ENCODE measurements at places on chromosomes 4 and X.
A peak's percentile ranks its signal among the peaks of the same experiment; 100 is the strongest.

DNA sequence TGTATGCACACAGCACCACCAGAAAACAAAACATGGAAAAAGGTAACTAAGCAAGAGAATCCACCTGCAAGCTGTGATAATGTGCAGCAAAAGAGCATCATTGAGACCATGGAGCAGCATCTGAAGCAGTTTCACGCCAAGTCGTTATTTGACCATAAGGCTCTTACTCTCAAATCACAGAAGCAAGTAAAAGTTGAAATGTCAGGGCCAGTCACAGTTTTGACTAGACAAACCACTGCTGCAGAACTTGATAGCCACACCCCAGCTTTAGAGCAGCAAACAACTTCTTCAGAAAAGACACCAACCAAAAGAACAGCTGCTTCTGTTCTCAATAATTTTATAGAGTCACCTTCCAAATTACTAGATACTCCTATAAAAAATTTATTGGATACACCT is 90.2 kb downstream of the TET2 start:
- DNase-seq = no peak

- no peak for DNase-seq
Measured at GRCh38 chr4:56425518-56425917, 9.9 kb downstream of the PPAT start.

DNA sequence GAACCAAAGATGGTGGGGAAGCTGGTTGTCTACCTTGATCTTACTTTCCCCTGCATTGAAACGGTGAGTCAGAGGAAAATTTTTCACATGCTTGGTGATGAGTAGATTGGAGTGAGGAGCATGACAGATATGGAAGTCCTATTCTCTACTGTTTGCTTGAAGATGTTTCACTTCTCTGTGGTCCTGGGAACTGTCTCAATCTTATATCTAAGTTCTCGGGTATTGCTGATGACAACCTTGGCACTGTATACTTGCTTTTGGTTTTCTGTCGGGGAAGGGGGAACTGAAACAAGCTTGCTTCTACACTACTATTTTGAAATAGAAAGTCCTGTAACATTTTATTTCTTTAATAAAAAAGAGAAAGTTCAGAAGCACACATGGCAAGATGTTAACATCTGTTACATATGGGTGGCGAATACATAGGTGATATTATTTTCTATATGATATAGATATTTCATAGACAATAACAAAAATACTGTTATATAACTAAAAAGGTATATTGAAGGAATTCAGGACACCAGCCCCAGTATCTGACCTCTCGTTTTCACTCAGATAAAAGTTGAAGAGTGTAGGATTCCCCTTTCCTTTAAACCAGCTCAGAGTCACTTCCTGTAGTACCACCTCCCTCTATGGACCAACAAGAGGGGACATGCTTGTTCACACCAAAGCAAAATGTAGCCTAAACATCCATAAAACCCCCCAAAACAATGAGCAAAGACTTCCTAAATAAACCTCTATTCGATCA is 88.8 kb downstream of the FMR1NB start:
- DNase-seq = peak; percentile 45

DNA sequence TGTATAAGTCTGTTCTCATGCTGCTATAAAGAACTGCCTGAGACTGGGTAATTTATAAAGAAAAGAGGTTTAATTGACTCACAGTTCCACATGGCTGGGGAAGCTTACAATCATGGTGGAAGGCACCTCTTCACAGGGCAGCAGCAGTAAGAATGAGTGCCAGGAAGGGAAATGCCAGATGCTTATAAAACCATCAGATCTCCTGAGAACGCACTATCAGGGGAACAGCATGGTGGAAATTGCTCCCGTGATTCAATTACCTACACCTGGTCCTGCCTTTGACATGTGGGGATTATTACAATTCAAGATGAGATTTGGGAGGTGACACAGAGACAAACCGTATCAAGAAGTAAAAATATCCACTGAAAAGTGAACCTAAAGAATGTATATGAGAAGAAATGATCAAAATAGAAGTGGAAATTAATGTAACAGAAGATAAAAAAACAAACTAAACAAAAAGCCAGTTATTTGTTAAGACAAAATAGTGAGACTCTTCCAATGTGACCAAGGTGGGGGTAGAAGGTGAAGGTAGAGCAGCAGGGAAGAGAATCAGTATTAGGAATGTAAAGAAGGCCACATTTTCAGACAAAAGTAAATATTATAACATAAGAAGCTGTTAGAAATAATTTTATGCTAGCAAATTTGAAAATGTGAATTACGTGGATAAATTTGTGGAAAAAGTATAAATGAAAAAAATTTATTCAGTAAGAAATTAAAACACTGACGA is 372.9 kb downstream of the NKX6-1 start:
- no peak for DNase-seq

DNA sequence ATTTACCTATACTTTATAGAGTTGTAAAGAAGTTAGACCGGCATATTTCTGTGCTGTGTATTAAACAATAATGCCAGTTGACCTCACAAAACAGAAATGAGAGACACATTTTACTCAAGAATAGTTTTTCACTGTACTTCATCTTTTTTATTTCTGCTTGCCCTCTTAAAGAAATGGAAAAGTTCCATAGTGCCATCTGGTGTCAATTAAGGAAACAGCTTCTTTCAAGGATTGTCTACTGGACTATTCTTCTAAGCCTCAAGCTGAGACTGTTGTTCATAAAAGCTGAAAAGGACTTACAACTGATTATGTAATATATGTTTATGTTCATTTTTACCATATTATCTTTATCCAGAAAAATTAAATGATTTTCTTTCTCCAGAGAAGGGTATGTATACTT is 1523.7 kb downstream of the ARAP2 start:
- peak; percentile 53 for DNase-seq

DNA sequence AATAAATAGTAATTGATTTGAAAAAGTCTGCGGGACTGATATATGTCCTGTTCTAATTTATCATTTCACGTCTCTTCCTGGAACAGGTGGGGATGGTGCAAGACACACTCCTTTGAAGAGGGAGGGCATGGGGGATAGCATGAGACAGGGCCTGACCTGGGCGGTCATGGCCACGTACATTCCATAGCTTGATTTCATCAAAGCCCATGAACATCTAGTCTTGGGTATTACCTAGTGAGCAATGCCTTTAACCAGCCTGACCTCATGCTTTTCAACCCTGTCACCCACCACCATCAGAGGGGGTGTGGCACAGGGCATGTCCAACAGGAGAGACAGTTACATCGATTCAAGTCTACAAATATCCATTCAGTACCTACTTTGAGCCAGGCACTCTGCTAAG is 52.3 kb upstream of the HOPX start:
- DNase-seq = no peak

GRCh38 chrX:65874765-65875164 is 165.1 kb downstream of the VSIG4 start:
- DNase-seq = no peak

GRCh38 chr4:147312376-147313046 is 168.4 kb upstream of the EDNRA start:
- no peak for DNase-seq

DNA sequence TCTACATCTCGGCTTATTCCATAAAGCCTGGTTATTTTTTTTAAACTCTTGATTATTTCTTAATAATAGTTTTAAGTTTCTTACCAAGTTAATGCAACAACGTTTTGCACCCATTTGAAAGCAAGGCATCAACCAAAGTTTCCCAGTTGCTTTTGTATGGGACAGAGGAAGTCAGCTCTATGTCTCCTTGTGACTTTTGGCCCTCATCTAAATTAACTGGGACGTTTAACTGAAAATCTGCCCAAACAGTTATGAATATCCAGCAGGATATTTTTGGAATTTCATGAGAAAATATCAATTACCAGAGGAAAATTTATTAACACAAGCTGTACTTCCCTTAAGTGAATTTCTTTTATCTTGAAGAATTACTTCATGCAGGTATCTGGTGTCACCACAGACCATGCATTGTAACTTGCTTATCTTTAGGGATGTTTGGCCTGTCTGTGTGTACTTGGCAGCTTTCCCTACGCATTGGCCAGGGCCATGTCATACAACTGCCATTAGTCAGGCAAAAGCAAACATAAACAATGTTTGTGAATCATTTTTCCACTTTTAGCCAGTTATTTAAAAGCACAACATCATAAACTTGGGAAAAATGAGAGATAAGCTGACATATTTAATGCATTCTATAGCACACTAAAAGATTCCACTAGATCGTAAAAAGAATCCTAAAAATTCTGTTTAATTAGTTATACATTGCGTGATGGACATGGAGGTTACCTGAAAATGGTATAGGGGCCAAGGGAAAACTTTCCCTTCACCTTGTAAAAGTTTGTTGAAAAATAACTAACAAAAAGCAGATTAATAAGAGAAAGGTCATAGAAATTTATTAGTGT is 101.4 kb upstream of the PDE5A start:
- no peak for DNase-seq

DNA sequence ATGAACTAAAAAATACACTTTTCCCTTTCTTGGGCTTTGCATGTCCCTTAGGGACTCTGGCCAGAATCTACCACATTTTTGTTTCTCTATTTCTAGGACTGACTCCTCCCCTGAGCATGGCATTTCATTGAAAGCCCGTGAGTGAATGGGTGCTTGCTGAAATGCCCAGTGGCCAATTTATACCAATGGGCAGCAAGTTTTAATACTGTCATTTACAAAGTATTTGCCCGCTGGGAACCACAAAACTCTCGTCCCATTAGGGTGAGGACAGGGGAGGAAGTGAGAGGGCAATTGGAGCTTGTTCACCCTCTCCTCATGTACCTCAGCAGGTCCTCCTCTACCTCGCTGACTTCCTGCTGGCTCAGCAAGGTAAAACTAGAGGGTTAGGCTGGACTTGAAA is 1.1 kb downstream of the SRPX2 start:
- DNase-seq = no peak

GRCh38 chrX:8034058-8034457 is 106.8 kb upstream of the PNPLA4 start:
- no peak for DNase-seq

DNA sequence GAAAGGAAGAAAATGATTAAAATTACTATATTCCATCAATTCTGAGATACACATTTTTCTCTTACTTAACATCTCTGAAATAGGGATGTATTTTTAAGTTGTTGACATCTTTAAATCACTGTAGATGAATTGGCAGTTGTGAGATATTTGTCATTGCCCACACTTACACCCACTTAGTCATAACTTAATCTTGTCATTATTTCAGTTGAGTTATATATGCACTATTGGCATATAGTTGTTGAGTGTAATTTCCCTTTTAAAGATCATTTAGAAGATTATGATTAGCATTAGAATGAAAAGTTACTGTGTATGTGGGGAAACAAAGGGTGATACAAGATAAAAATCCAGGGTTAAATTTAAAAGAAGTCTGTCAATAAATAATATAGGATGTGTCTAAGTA is 2.2 kb downstream of the AIMP1 start:
- no peak for DNase-seq

- no peak for DNase-seq
Measured at GRCh38 chr4:174105202-174105601, 178.3 kb downstream of the FBXO8 start.

GRCh38 chrX:153926858-153927671 is 1.0 kb upstream of the ARHGAP4 start:
- no peak for DNase-seq

DNA sequence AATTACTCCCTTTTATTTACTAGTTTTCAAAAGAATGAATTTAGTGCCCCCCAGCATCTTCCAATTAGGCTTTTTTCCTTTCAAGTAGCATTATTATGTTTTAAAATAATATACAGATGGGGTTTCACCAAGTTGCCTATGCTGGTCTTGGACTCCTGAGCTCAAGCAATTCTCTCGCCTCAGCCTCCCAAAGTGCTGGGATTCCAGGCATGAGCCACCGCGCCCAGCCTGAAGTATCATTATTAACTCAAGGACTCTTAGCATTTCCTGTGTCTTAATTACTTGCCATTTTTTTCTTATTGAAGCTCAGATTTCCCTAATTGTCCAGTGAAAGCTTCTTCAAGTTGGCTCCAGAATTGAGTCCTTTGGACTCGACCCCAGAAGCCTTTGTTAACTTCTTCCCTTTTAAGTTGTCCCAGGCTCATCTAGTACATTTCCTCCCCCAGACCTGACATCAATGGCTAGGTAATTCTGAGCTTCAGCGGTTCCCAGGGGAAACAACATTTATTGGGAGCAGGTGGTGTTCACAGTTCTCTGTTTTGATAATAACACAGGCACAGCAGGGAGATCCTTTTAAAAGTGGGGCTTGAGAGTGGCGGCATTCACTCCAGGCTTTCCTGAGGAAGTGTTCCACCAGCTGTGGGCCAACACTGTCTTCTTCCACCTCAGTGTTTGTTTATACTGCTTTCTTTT is 10.0 kb downstream of the SAT1 start:
- DNase-seq = no peak

DNA sequence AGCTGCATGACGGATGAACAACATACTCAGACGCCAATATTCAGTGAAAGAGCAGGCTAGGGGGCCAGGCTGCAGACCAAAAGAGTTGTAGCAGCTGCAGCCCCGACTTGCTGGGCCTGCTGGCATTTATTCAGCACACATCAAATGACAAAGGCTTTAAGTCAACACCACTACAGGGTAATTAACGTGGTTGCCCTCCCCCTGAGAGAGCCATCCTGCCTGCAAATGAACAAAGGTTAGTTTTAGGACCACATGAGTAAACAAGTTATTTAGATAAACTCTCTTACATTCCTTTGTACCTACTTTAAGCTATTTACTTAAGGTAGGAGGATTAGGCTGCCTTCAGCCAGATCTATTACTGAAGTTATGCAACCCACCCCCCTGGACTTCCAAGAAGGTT is 1329.1 kb downstream of the PCDH18 start:
- DNase-seq = no peak

GRCh38 chr4:82223715-82224114 is 150.1 kb downstream of the HNRNPD start:
- DNase-seq = peak; percentile 80

DNA sequence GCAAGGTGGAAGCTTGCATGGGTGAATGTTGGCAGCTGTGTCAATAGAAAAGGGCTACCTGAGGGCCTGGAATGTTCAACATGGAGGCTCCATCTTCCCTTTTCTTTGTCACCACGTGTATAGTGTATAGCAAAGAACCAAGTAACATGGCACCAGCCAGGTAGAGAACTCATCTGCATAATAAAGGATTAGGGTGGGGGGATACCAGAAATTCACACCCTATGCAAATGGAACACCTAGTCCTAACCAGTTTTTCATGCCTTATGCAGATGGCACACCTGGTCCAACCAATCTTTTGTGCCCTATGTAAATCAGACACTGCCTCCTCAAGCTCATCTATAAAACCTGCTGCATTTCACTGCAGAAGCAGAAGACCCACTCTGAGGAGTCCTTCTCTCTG is 169.6 kb upstream of the GLRA2 start:
- DNase-seq = no peak

DNA sequence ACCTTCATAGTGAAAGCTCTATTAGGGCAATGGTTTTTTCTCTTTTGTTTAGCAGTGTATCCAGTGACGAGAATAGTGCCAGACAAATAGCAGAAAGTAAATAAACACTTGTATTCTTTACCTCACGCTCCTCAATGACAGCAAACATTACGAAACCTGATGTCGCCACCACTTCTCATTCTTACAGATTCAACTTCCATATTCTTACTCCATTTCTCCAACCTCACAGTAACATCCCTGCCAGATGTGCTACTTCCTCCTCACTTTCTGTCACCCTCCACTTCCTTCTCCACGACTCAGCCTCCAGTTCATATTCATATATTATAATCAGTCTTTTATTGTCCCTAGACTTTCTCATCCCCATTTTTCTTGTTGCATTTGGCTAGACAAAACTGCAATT is 1956.2 kb upstream of the AGA start:
- DNase-seq = no peak

GRCh38 chr4:135072553-135072952 is 871.0 kb upstream of the PABPC4L start:
- DNase-seq = no peak

GRCh38 chrX:107701493-107702121 is 73.3 kb downstream of the PRPS1 start:
- no peak for DNase-seq
